Fibroblast of skin of back (primary cell): ENCODE measurements at places on chromosomes 4 and X.

DNA sequence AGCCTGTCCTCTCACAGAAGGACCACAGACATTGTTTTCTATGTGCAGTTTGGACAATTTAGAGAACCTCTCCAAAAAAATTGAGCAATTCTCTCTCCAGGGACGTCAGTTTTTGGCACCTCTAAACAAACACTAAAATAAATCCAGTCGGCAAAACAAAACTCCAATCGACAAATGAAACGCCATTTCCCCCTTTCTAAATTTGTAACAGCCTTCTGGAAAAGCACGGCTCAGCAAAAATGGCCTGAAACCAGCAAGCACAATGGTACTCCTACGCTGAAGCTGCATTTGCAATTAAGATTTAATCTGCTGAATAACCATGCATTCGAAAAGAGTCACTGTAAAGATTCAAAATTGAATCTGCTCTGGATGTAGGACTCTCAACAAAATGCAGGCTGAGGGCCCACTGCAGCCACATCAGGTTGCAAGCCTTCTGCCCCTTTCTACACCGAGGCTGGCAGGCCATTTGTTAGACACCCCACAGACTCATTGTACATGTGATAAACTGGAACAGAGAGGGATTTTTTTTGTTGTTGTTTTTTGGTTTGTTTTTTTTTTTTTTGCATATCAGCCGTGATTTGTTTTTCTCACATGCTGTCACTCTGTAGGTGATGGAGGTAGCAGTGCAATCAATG is 79.9 kb upstream of the MAP3K15 start:
- DNase-seq, result no peak

- peak; percentile 45 for DNase-seq
Observed at GRCh38 chr4:174256277-174256713, 27.2 kb downstream of the FBXO8 start.

- no peak for DNase-seq
Observed at GRCh38 chr4:102657206-102657605, 103.6 kb downstream of the MANBA start.

- DNase-seq, result no peak
Observed at GRCh38 chr4:6943012-6943884, 33.6 kb downstream of the TBC1D14 start.

DNA sequence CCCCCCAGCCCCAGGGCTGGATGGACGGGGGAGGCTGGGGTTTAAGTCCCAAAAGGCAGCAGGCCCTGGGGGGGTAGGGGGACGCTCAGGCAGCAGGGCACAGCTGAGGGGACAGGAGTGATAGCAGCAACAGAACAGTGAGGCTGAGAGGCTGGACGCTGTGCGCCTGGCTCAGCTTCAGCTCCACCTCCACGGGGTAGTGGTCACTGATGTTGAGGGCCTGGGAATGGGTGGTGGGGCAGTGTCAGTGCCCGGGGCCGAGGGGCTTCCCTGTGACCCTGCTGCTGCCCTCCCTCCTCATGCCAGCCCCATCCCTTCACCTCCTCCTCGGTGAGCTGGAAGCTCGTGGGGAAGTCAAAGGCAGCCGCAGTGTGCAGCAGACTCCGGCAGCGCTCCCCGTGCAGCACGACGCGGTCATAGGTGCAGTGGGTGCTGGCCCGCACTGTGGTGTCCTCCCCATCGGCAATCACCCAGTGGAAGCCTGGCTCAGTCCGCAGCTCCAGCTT is 4.5 kb downstream of the RPL10 start:
- no peak for DNase-seq

- no peak for DNase-seq
Observed at GRCh38 chr4:5463936-5464650, 244.3 kb downstream of the EVC2 start.

DNA sequence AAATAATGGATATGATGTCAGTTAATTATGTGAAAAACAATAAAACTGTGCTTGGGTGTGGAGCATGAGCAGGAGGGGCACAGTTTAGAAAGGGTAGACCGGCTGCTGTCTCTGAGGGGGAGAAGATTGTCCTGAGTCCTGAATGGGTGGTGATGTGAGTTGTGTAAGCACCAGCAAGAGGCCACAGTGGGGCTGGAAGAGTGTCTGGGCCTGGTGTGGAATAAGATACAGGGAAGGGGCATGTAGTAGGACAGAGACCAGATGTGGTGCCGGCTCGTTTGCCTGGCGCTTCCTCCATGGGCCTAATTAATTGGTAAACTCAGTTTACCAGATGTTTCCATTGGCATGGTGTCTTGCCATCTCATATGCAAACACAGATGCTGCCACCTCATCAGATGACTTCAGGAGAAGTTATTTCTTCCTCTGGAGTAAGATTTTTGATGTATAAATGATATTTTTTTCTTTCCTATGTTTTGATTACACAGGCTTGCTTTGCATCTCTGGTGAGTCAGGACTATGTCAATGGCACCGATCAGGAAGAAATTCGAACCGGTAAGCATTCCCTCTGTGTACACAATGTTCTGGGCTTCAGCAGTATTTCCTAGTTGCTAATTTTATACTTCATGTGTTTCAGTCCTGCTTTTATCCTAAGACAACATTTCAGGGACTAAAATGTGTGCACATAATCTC is 5.1 kb downstream of the MED28 start:
- peak; percentile 28 for DNase-seq

- peak; percentile 54 for DNase-seq
Observed at GRCh38 chr4:164931551-164932324, 45.7 kb downstream of the TRIM61 start.

GRCh38 chr4:86019906-86020305 is 339.9 kb downstream of the MAPK10 start:
- DNase-seq, result peak; percentile 26

DNA sequence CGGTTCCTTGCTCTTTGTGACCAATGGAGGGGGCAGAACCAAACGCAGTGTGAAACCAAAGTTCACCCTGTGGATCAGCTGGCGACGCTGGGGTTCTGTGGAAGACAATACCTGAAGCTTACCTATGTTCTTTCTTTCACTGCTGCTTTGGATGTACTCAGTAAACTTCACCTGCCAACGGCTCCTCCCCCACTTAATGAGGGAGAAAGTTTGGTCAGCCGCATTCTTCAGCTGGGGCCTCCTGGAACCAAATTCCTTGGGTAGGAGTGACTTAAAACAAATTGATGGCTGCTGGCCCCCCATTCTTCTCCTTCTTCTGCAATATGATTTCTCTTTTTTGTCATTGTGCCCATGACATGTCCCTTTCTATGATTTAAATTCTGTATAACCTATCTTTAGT is 282.4 kb downstream of the ANK2 start:
- DNase-seq, result no peak

GRCh38 chr4:3010998-3011397 is 47.6 kb downstream of the GRK4 start:
- peak; percentile 66 for DNase-seq

DNA sequence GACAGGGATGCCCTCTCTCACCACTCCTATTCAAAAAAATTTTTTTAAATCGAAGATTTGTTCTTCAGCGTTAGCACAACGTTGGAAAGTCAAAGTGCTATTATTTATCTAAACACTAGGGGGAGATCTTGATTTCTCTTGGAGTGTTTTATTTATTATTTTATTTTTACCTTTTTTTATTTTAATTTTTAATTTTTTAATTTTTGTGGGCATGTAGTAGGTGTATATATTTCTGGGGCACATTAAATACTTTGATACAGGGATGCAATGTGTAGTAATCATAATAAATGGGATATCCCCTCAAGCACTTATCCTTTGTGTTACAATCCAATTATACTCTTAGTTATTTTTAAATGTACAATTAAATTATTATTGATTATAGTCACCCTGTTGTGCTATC is 37.4 kb upstream of the SLC10A4 start:
- peak; percentile 20 for DNase-seq

GRCh38 chrX:9357518-9358114 is 107.2 kb upstream of the TBL1X start:
- DNase-seq, result no peak

DNA sequence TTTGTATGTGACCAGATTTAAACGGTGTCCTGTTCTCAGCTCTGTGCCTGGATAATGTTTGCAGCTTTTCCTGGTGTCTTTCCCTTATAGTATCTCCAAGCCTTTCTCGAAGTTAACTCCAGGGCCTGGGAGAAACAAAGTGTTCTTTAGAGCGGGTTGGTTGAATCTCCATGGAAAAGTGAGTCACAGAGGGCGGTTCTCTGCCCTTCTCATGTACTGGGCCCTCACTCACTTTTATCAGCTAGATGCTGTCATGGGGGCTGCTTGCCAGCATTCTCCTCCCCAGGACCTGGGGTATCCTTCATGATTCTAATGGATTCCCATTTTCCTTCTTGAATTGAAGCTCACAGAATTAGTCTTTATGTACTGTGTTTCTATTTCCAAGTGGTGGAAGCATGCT is 46.1 kb upstream of the MAGEC2 start:
- DNase-seq, result no peak

GRCh38 chr4:15652841-15653240 is 2.3 kb downstream of the FBXL5 start:
- no peak for DNase-seq

DNA sequence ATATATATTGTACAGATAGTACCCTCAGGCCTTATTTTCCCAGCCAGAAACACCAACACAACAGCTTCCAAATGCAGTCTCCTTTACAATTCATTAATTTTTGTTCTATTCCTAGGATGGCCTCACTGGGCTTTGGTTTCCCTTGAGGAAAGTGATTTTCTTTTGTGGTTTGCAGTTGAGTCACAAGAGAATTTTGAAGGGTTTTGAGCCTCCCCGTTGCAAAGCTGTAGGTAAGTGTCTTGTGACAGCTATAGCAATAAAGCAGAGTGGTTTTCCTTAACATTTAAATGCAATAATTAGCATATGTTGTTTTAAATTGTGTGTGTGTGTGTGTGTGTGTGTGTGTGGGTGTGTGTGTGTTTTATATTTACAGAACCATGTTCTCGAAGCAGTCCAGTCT is 54.1 kb upstream of the WDR17 start:
- no peak for DNase-seq

DNA sequence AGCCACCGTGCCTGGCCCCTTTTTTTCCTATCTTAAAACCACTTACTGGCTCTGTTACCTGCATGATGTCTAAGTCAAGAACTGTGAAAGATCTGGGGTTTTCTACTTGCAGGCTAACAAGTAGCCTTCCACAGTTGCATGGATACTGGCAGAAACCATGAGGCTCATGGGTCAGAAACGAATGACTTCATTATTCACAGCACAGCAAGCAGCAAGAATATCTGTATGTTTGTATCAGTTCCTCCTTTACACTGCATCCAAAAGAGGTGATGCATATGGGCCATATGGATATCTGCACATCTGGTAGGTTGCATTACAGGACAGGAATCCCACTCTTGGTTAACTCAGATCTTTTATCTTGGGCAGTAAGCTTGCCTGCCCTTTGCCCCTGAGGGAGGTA is 154.9 kb upstream of the NUDT6 start:
- DNase-seq, result no peak

- DNase-seq, result no peak
Observed at GRCh38 chrX:109378281-109378680, 103.6 kb downstream of the GUCY2F start.

- peak; percentile 86 for DNase-seq
Observed at GRCh38 chr4:114263233-114263632, 283.8 kb upstream of the ARSJ start.
